ENCODE measurements at places on chromosomes 2 and 18.

DNA sequence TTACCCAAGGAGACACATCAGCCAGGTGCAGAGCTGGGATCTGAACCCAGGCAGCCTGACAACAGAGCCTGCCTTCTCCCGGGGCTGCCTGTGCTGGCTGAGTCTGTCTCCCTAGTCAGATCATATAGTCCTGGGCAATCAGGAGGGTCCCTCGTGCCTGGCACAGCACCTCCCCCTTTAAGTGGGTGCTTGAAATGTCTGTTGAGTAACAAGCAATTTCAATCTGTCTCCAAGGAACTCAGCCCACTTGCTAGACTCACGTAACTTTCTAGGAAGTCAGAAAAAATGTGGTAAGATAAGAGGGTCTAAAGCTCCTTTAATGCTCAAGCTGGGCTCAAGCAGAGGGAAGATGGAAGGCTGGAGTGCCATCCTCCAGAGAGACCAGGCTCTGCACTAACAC is 51.9 kb downstream of the REEP1 start:
- no peak for DNase-seq

- DNase-seq: no peak
Observed at GRCh38 chr2:127655209-127656073, 9.5 kb downstream of the GPR17 start.

GRCh38 chr2:8398040-8398668 is 283.7 kb upstream of the ID2 start:
- no peak for DNase-seq

DNA sequence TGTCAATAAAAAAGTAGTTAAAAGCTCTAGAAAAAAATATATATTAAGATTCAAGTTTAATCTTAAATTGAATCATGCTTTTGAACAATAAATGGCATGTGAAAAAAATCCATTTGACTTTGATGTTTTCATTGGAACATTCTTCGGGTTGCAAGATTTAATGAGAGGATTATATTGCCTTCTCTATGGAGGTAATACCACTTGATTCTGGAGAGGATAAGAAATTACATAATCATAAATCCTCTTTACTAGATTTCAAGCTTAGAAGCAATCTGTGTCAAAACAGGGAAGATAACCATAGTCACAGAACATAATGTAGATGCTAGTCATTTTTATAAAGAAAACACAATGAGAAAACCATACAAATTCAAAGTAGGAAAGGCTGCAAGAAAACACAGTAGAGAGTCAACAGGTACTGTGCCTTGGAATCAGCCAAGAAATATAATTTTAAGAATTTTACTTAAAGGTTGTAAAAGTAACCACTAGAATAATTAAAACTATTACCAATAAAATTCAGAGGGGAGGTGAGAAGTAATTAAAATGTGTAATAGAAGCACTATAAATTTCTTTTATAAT is 18.7 kb upstream of the MAPRE2 start:
- no peak for DNase-seq

GRCh38 chr18:23134780-23135549 is at the start of gene CABLES1:
TSS of gene CABLES1 (plus strand) at chr18:23135485. CDS start at chr18:23135763, 278 bp downstream.
- DNase-seq: no peak

DNA sequence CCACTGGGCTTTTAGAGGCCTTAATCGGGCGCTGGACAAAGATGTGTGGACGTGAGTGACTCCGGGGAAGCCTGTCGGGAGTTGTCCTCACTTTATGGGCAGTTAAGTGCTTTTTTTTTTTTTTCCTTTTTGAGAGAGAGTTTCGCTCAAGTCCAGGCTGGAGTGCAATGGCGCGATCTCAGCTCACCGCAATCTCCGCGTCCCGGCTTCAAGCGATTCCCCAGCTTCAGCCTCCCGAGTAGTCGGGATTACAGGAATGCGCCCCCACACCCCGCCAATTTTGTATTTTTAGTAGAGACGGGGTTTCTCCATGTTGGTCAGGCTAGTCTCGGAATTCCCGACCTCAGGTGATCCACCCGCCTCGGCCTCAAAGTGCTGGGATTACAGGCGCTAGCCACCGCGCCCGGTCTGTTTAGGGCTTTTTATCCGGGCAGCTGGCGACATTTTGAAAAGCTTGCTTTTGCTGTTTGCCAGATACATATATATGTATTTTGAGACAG is 1.5 kb downstream of the MSH6 start:
- DNase-seq: no peak

DNA sequence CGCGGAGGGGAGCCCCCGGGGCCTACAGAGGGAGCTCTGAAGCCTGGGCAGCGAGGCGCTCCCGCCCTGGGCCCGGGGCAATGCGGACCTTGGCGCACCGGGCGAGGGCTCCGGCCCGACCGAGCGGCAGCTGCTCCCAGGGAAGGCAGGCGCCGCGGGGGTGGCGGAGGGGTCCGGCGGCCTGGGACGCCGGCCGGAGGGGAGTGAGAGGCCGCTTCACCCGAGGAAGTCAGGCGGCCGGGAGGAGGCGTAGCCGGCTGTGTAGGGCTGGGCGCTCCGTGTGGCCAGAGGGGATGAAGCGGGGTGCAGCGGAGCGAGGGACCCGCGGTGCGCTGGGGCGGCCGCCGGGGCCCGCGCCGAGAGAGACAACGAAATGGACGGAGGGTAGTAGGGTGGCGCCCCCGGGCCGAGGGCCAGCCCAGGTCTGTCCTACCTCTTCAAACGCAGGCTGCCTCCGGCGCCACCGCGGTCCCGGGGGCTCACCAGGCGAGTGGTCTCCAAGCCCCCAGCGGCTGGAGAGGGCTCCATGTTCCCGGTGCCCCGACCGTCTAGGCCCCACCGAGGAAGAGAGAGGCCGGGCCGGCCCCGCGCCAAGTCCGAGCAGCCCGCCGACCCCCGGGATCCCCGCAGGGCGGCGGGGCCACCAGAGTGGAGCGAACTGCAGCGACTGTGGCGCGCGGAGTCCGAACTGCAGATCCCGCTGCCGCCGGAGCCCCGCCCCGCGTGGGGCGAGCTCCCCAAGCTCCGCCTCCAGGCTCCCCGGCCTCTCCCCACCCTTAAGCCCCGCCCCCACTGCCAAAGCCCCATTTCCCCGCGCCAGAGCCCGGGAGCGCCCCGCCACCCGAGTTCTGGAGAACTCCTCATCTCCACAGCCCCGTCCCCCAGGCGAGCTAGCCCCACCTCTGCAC is at the start of gene SLC30A3:
SLC30A3 (minus strand) TSS at position 669 of the 908 bp plus-strand sequence; CDS start at position 528, 141 bp downstream.
- DNase-seq: peak; percentile 41

DNA sequence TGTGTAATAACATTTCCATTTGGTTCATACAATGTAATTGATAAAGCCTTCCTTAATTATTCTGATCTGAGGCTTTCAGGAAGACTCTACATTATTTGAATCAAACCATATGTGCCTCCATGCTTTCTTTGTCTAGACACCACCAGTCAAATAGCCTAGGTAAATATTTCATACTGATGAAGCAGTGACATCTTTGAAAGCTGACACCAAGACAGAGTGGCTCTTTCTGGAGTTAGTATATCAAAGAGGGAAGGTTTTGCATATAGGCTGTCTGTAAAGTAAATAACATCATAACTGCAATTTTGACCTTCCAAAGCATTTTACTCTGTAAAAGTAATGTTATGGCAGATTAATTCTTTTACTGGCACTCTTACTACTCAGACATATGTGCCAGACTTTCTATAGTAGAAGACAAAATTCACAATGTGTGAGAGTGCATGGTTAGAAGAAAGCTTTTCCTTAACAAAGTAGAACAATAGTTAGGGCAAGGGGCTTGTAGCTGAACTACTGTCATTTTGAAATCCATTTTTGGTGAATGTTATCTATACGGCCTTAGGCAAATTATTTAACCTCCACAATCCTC is 177.3 kb downstream of the ERBB4 start:
- DNase-seq: no peak

GRCh38 chr2:241461693-241462677 is 46.4 kb downstream of the STK25 start:
- no peak for DNase-seq

- no peak for DNase-seq
Observed at GRCh38 chr2:219452361-219453317, 18.0 kb downstream of the SPEG start.

- no peak for DNase-seq
Observed at GRCh38 chr2:184562532-184562931, 35.8 kb upstream of the ZNF804A start.

- DNase-seq: no peak
Observed at GRCh38 chr18:61770279-61770678, 122.5 kb downstream of the RNF152 start.

- DNase-seq: no peak
Observed at GRCh38 chr2:126895336-126895735, 3.4 kb upstream of the TEX51 start.

DNA sequence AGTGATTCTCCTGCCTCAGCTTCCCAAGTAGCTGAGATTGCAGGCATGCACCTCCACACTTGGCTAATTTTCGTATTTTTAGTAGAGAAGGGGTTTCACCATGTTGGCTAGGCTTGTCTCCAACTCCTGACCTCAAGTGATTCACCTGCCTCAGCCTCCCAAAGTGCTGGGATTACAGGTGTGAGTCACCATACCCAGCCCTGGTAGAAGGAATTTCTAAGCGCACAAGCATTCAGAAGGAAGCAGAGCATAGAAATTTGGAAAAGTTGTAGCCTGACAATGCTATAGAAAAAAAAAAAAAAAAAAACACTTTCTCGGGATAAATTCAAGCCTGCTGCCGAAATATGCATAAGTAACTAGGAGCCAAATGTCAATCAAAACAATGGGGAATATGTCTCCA is 249.4 kb downstream of the GRB14 start:
- no peak for DNase-seq

DNA sequence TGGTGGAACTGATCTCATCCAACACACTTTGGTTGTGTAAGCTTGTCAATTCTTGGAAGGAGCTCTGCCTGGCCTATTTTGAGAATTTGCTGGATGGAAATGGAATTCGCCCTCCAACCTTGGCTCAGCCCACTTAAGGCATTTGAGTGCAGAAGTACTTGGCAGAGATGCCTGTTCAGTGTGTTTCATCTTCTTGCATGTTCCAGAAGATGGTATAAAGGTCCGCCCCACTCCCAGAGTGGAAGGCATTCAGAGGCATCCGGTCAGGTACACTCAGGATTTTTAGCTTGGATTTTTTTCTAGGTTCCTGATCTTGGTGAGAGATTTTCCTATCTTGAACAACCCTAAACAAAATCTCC is 61.3 kb upstream of the TXNDC2 start:
- DNase-seq: no peak

GRCh38 chr2:71506222-71507153 is 53.1 kb downstream of the DYSF start:
- no peak for DNase-seq

DNA sequence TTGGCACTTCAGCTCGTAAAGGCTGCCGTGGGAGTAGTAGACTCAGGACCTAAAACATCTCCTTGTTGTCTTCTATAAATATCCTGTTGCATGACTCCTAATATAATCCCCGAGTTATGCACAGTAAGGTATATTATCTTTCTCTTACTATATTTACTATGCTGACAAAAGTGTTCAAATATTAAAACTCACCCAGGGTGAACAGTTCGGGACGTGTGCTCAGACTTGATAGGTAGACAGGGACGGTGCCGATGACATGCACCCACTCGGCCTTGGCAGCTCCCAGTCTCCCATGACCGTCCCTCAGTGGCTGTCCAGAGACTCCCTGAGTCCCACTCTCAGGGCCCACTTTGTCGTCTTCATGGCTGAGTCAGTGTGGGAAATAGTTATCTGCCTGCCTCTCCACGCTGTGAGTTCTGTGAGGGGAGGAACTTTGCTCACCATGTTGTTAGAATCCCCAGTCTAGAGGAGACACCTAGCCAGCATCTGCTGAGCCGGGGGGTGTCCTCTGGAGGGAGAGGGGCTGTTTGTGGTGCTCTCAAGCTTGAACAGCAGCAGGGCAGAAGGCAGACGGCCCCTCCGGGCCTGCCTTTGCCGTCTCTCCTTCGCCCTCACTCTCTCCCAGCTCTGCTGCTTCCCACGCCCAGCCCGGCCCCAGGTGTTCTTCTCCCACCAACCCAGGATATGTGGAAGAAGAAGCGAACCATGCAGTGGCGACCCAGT is 75.0 kb downstream of the DGKD start:
- no peak for DNase-seq

- no peak for DNase-seq
Observed at GRCh38 chr2:226489775-226490541, 309.7 kb downstream of the IRS1 start.

Measured in CD4-positive, alpha-beta T cell (primary cell).